Activated T-helper 1 cell treated with anti-CD3 and anti-CD28 coated beads, Interleukin-12 subunit alpha, Interleukin-12 subunit beta, Interleukin-2, Interleukin-4 antibody, amounts not matched to agents 30 ng/mL and 10 ng/mL and 1 ng/mL, durations not matched to agents 14 hours and 24 hours and 36 hours (primary cell): ENCODE measurements at places on chromosomes 4 and X.

- DNase-seq = no peak
Observed at GRCh38 chr4:67019686-67020437, 525.4 kb downstream of the CENPC start.

DNA sequence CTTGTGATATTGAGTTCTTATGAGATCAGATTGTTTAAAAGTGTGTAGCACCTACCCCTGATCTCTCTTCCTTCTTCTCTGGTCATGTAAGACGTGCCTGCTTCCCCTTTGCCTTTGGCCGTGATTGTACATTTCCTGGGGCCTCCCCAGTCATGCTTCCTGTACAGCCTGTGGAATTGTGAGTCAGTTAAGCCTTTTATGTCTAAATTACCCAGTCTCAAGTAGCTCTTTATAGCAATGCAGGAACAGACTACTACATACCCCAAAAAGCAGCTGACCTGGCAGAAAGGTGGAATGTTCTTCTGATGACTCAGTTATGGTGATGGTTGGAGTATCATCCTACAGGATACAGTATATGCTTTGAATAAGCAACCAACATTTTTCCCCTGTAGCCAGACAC is 11.4 kb upstream of the MCUB start:
- DNase-seq = no peak

- no peak for DNase-seq
Observed at GRCh38 chrX:82676386-82676785, 831.7 kb upstream of the POU3F4 start.

DNA sequence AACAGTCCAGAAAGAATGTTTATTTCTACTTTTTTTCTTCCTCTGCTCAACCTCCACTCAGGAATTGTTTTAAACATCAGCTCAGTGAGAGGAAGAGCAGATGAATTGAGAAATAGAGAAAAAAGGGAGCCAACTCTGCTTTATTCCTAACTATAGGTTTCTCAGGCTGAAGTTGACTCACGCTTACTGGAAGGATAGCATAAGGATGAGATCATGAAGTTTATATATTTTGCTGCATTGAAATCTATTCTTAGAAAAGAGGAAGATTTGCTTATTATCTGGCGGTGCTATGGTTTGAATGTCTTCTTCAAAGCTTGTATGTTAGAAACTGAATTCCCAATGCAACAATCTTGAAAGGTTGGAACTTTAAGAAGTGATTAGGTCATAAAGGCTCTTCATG is 1673.4 kb upstream of the PCDH7 start:
- no peak for DNase-seq

GRCh38 chrX:32673193-32673592 is 538.2 kb downstream of the DMD start:
- DNase-seq = no peak

GRCh38 chr4:48093991-48094416 is 40.0 kb downstream of the TXK start:
- no peak for DNase-seq

DNA sequence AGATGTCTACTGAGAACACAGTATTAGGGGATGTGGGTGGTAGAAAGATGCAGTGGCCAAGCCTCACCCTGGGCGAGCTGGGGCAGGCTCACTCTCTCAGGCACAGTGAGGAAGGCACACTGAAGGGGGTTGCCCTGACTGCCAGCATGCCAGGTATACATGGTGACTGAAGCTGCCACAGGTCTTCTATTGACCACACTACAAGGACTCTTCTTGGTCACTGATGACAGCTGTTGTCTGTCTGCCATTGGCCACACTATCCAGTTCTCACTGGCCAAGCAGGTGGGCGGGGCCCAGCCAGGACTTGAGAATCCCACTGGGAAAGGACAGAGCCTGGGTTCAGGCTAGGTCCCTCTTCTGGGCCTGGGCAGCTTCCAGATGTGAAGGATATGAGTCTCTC is 39.7 kb upstream of the TBC1D14 start:
- no peak for DNase-seq

- DNase-seq = no peak
Observed at GRCh38 chr4:153409924-153410501, 56.1 kb upstream of the TMEM131L start.

DNA sequence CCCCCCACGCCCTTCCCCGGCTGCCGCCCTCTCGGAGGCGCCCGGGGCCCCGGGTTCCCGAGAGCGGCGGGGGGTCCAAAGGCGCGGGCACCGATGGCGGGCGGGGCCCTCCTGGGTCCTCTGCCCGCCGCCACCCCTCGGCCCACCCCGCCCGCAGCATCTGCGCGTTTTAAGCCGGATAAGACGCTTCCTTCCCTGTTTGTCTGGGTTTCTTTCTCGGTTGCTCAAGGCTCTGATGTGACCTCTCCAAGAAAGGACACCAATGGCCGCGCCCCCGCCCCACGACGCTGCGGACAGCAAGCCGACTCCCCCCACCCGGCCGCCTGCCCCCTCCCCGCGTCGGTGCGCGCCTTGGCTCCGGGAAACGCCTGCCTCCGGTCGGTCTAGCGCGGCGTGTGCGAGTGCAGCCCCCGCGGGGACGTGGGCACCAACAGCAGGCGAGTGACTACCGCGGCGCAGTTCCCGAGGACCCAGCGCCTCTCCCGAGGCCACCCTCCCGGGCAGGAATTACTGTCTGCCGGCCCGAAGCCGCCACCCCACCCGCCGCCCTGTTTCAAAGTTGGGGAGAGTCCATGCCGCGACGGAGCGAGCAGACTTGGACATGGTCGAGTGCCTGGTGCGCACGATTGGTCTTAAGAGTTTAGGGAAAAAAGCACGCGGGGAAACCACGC is 21.1 kb upstream of the HMX1 start:
- DNase-seq = no peak

DNA sequence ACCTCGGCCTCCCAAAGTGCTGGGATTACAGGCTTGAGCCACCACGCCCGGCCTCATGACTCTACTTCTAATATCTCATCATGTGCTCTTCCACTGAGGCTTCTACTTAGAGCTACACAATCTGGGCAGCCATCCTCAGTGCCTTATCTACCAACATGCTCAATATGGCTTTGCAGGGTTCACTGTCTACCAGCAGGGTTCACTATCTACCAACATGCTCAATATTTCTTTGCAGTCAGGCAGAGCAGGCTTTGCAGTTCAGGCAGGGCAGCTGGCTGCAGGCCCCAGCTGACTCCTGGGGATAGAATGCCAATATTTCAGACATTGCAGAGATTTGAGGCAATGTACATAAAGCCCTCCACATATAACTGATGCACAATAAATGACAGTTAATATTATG is 47.5 kb downstream of the PKD2 start:
- DNase-seq = no peak

DNA sequence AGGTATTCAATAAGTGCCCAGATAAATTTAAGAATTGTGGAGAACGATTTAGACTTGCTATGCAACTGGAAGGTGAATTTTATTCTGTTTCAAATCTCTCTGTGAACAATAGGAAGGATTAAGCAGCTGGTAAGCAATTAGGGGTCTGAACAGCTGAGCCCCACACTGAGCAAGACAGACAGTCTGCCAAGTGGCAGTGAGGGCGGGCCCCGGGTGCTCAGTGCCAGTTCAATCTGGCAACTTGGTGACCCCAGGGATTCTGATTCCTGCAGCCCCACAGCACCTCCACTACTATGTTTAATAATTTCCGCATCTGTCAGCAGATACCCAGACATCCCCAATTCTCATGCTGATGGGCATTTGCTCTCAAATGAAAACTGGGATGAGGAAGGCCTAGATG is 317.3 kb downstream of the PPP1R2C start:
- DNase-seq = no peak

- DNase-seq = no peak
Observed at GRCh38 chrX:47976254-47977151, 27.3 kb downstream of the ZNF182 start.

DNA sequence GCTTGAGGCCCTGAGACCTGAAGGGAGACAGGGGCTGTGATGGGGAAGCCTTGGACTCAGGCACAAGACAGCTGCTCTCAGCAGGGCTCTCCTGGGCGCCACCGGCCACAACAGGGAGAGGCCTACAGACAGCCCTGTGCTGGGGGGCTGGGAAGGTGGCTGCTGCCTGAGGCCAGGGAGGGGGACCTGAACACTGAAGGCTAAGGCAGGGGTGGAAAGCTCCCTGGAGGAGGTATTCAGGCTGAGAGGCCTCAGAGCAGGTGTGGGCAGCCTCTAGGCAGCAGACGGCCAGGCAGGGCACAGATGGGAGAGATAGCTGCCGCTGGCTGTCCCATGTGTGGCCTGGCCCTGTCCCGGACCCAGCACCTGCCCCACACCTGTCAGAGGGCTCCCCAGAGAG is 33.0 kb downstream of the TACC3 start:
- no peak for DNase-seq

- DNase-seq = no peak
Observed at GRCh38 chrX:132732236-132732635, 226.2 kb downstream of the HS6ST2 start.

DNA sequence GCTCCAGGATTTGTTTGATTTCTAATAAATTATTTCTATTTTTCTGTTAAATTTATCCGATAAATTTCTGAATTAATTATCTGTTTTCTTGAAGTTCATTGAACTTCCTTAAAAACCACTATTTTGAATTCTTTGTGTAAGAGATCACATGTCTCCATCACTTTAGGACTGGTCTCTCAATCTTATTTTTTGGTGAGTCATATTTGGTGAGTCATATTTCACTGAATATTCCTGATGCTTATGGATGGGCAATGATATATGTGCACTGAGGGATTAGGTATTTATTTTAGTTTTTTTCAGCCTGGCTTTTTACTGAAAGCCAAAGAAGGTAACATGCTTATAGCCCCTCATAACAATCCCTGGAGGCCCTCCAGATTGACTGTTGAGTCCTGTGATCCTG is 48.5 kb upstream of the IL15 start:
- DNase-seq = no peak

DNA sequence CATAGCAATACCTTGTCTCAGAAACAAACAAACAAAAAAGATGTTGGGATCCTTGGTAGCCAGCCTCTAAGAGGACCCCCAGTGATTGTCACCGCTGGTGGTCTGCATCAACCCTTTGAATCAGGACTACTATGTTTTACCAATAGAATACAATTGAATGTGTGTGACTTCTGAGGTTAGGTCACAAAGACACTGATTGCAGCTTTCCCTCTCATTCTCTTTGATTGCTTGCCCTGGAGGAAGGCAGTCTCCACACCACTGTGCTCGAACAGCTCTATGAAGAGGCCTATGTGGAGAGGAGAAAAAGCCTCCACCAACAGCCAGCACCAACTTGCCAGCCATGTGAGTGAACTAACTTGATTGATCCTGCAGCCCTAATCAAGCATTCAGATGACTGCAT is 2.8 kb upstream of the SMIM14 start:
- no peak for DNase-seq

DNA sequence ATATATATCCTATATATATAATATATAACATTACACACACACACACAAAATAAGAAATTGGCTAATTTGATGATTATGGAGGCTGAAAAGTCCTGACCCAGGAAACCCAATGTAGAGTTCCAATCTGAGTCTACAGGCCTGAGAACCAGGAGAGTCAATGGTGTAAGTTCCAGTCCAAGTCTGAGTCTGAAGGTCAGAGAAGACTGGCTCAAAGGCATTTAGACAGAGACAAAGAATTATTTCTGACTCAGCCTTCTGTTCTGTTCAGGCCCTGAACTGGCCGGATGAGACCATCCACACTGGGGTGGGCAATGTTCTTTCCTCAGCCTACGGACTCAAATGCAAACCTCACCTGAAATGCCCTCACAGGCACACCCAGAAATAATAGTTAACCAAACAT is 60.6 kb upstream of the STX18 start:
- DNase-seq = no peak

DNA sequence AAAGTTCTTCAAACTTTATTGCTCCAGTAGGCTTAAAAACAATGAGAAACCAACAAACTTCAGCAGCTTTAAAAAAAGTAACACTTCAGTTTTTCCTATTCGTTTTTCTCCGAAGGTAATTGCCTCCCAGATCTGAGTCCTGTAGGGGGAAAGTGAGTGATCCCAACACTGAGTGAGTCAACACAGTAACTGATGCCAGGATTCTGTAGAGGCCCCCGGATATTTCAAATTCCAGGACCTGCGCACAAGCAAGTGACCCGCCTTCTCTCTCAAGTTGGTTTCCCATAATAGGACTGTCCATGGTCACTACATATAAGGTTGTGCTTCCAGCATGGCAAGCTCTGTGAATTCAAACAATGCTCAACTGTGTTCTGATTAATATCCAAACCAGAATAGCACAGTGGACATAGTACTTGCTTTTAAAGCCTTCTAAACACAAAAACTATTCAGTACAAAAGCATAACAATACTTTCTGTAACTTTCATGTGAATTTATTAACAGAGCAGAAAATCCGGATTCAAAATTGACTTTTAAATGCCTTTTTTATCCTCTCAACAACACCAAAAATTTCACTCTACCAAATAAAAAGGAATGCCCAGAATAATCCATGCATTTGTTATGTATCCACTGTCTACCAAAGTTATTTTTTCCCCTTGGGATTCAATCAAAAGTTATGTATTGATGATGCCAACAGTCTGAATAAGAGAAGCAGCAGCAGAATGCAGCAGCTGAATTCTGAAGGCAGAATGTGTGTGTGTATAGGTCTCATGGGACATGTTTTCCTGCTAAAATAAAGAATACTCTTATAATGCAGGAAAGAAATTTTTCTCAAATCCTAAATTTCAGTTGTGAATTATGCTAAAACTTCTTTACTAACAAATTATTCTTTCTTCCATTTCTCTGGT is at the start of gene DMD:
Gene DMD (minus strand): TSS at position 194 of the 905 bp plus-strand sequence. CDS start 237 bp downstream, outside the sequence.
- no peak for DNase-seq

- no peak for DNase-seq
Observed at GRCh38 chr4:7487502-7487901, 52.8 kb upstream of the PSAPL1 start.

DNA sequence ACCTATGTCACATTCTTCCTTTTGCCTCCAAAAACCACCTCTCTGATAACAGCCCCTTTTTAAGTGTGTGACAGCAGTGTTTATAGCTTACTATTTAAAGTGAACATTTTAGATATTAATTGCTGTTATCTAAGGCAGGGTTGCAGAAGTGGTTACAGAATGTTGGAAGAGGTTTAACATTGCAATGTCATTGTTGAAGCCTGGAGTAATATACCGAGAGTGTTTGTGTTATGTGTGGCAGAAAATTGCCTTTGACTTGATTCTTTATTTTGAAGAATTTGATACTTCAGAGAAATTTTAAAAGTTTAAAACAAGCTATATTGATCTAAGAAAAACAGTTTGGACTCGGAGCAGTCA is 37.1 kb downstream of the SMARCAD1 start:
- no peak for DNase-seq

DNA sequence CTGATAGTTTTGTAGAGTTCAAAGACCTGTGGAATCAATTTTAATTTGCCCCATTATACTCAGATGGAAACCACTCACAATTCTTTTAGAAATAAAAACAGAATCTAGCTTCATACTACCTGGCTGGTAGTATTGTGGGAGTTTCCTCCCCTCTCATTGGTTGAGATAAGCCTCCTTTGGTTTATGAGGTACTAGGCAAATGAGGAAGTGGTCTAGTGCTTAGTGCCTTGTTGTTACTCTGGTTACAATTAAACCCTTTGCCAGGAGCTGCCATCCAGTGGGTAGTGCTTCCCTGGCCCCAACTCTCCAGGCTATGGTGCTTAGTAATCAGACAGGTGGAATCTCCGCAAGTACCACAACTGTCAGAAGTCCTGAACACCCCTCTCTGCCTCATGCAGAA is 118.3 kb downstream of the CDKL5 start:
- no peak for DNase-seq

- DNase-seq = no peak
Observed at GRCh38 chr4:10348241-10348640, 109.0 kb downstream of the ZNF518B start.
